ENCODE measurements at places on chromosomes 4 and X.

- no peak for DNase-seq
Measured at GRCh38 chr4:124111411-124111810, 601.1 kb downstream of the ANKRD50 start.

DNA sequence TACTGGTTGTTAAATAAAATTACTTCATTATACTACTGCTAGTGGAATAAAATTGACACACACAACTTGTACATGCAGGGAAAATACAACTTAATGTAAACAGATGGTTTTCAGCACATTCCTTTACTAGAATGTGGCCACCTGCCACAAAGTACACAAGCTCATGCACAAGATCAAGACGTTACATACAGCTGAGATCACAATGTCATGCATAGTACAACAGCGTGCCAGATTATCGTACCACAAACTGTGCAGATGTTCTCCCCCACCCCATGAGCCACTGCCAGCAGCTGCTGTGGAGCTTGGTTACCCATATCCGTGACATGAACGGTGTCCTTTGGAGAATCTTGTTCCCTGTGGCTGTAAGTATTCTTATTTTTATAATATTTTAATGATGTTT, 27.7 kb downstream of the FBXO8 start:
- no peak for DNase-seq

- DNase-seq, result no peak
Measured at GRCh38 chr4:48205107-48205506, 64.5 kb downstream of the TEC start.

GRCh38 chrX:46693149-46693548, 65.8 kb downstream of the SLC9A7 start:
- DNase-seq, result no peak

All from activated CD4-positive, alpha-beta T cell treated with anti-CD3 and anti-CD28 coated beads for 4 hours (primary cell).